Esophagus squamous epithelium (tissue), 5 donors: ENCODE measurements at places on chromosomes 16 and 17. TPM values are rescaled to one million over a fixed set of nuclear protein-coding genes. Genes with fewer than 3 reads are reported as not detected.

DNA sequence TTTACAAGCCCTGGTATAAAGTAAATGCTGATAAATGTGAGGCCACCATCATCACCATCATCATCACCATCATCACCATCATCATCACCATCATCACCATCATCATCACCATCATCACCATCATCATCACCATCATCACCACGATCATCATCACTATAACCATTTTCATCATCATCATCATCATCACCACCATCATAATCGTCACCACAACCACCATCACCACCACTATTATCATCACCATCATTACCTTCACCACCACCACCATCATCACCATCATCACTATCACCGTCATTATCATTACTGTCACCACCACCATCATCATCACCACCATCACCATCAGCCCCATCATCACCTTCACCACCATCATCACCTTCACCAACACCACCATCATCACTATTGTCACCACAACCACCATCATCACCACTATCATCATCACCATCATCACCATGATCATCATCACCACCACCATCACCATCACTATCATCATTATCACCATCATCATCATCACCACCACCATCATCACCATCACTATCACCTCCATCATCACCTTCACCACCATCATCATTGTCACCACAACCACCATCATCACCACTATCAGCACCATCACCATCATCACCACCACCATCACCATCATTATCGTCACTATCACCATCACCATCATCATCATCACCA lies 16.6 kb upstream of the ZNF469 start:
- H3K27ac ChIP-seq: no peak overlapping the region
- H3K4me3 ChIP-seq: no peak overlapping the region
- no peaks in the 10 kb centered on the region for H3K36me3 ChIP-seq
- no peaks in the 10 kb centered on the region for H3K4me1 ChIP-seq

DNA sequence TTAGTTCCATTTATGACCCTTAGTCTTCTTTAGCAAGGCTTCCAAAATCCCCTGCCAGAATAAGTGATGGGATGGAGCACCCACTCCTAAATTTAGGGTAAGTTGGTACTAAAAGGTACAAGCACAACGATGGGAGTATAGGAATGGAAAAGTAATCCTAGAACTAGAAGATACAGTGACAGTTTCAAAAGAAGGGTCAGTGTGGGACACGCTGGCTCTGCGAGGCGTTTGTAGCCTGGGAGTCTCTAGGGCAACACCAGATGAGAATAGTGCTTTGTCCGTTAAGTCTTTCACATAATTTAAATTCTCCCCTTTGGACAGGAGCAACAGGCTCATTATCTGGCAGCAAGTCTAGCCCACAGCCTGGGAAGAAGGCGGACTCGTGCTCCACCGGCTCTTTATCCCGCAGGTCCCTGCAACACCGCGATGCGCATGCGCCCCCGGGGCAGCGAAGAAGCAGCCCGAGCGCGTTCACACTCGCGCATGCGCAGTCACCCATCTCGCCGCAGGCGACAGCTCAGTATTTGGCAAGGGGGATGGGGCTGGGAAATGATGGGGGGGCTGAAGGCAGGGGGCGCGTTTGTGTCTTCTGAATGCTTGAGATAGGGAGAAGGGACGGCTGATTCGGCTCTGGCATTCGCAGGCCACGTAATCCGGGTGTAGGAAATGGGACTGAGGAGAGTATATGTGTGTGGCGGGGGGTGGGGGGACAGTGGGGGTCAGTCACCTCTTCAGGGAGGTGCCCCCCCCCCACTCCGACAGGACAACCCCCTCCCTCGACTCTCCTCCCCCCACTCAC lies 564 bp downstream of the SPOP start:
- peak overlapping the region; percentile 59 for H3K4me3 ChIP-seq
- peaks cover 30% of the 10 kb centered on the region for H3K4me1 ChIP-seq

DNA sequence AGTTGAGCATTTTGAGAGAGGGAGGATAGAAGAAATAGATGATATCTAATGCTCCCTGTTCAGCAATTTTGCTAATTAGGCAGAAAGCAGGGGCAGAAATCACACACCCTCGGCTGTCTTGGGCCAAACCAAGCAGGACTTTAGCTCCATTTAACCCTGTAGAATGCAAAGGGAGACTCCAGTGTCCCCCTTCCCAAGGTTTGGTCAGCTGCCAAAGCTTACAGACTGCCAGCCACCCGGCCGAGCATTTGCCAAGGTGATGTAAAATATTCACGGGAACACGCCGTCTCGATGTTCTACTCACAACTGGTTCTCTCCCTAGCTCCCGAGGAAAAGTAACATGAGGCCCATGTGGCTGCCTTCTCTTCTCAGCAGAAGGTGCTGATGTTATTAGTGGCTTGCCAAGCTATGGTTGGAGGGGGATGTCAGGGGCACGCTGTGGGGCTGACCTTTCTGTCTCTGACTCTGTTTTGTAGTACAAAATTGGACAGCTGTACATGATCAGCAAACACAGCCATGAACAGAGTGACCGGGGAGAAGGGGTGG lies 155.3 kb downstream of the PITPNC1 start:
- no peak overlapping the region for H3K4me3 ChIP-seq
- H3K27ac ChIP-seq: no peak overlapping the region
- H3K4me1 ChIP-seq: peaks cover 2% of the 10 kb centered on the region
- DNase-seq: no peak
- no peaks in the 10 kb centered on the region for H3K27me3 ChIP-seq

DNA sequence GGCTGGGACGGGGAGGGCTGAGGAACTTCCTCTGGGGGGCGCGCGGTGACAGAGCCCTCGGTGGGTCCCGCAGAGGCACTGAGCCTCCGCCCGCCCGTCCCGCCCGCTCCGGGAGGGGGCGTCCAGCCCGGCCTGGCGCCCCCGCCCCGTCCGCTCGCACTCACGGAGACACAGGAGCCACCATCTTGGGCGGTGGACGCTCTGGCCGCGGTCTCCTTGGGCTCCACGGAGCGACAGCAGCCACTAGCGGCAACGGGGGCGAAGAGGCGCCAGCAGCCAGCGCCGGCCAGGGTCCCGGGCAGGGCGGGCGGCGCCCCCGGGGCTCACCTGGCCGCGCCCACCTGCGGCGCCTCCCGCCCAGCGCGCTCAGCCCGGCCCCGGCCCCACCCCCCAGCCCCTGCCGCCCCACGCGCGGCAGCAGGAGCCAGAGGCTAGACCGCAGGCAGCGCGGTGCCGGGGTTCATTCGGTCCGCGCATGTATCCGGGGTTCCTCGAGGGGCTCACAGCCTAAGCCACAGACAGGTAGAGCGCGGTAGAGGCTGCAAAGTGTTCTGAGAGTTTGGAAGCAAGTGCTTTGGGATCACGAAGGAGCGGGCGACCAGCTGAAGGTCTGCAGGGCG lies at the start of gene C17orf113:
Gene C17orf113, minus strand, starts transcription at position 209 of the 620 bp plus-strand sequence. CDS start 7,225 bp downstream, outside the sequence.
- H3K27me3 ChIP-seq: no peaks in the 10 kb centered on the region
- H3K36me3 ChIP-seq: no peaks in the 10 kb centered on the region
- no peak within 1 kb of the TSS for H3K27ac ChIP-seq
- peak within 1 kb of the TSS; percentile 69 for H3K4me3 ChIP-seq

Gene FBXO39
- 1.3 TPM for total RNA-seq

Gene PIMREG
- total RNA-seq: 4.6 TPM

Gene ENPP7
- total RNA-seq: not detected

Gene DPEP3
- total RNA-seq: not detected

DNA sequence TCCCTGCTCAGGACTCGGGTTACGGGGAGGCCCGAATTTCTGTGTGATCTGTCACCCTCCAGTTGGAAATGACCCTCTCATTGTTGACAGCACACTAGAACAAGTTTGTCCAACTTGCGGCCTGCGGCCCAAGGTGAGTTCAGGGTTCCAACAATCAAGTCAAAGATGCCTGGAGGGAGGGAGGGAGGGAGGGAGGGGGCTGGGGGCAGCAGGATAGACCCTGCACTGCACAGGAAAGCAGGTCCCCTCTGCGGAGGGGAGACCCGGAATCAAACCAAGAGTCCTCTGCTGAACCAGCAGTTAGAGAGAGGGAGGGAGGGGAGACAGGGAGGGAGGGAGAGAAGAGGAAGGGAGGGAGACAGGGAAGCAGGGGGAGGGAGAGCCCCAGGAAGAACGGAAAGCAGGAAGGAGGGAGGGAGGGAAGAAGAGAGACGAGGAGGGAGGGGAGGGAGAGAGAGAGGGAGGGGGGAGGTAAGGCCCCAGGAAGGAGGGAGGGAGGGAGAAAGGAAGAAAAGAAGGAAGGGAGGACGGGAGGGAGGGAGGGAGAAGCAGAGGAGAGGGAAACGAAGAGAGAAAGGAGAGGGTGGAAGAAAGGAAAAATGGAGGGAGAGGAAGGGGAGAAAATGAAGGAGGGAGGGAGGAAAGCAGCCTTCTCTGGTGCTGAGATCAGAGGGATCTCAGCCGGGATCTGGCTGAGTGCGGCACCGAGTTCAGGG lies 96.7 kb upstream of the CDH5 start:
- no peaks in the 10 kb centered on the region for H3K36me3 ChIP-seq
- H3K27ac ChIP-seq: peak overlapping the region; percentile 7
- H3K27me3 ChIP-seq: no peaks in the 10 kb centered on the region
- peaks cover 25% of the 10 kb centered on the region for H3K4me1 ChIP-seq

Gene ADAM11
- total RNA-seq: not detected

Gene WFIKKN2
- not detected for total RNA-seq

GRCh38 chr17:77318491-77319210 lies 177.9 kb downstream of the SEC14L1 start:
- no peaks in the 10 kb centered on the region for H3K27me3 ChIP-seq
- no peak for DNase-seq
- H3K36me3 ChIP-seq: no peaks in the 10 kb centered on the region
- H3K27ac ChIP-seq: peak overlapping the region; percentile 94
- peaks cover 88% of the 10 kb centered on the region for H3K4me1 ChIP-seq

GRCh38 chr16:74607962-74608356 lies 1.0 kb upstream of the GLG1 start:
- peaks cover 29% of the 10 kb centered on the region for H3K4me1 ChIP-seq
- DNase-seq: no peak
- H3K4me3 ChIP-seq: no peak overlapping the region
- peak overlapping the region; percentile 96 for H3K27ac ChIP-seq

Gene OTOA
- not detected for total RNA-seq

DNA sequence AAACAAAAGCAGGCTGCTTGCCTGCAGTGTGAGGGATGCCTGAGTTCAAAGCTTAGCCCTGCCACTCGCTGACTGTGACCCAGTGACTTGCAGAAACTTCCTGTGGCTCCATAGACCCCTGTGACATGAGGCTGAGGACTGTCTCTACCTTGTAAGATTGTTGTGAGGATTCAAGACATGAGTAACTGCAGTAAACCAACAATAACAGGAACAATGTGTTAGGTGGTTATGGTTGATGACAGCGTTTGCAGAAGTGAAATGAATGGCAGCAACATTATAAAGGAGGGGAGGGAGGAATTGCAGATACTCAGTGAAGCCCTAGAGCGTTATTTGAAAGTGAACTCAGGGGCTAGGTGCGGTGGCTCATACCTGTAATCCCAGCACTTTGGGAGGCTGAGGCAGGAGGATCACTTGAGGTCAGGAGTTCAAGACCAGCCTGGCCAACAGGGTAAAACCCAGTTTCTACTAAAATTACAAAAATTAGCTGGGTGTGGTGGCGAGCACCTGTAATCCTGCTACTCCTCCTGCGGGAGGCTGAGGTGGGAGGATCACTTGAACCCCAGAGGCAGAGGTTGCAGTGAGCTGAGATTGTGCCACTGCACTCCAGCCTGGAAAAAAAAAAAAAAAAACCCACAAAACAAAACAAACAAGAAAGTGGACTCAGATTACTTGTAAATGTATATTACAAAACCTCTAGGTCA lies 33.5 kb upstream of the EMP2 start:
- H3K27ac ChIP-seq: no peak overlapping the region
- no peak for DNase-seq

DNA sequence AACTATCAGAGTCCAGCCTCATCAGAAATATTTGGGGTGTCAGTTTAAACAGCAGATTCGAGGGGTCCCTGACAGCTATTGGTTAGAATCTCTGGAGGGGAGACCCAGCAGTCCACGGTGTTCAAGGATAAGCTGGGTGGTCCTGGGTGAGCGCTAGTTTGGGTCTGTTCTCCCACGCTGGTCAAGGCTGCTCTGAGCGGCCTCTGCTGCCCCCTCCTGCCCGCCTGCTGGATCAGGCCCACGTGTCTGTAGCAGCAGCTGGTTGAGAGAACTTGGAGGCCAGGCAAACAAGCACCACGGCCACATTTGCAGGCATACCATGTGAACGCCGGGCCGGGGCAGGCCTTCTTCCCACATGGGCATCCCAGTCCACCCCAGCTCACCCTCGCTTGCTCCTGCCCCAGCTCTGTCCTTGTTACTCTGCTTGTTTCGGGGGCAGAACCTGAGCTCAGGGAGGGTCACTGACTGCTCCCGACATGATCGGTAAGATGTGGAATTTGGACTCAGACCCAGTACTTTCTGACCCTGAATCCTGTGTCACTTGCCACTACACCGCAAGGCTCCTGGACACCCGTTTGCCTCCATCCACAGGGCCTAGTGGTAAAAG lies 7.4 kb downstream of the FOXF1 start:
- no peak overlapping the region for H3K4me3 ChIP-seq
- peak overlapping the region; percentile 68 for H3K27ac ChIP-seq
- peaks cover 16% of the 10 kb centered on the region for H3K4me1 ChIP-seq
- H3K27me3 ChIP-seq: peaks cover 3% of the 10 kb centered on the region
- H3K36me3 ChIP-seq: no peaks in the 10 kb centered on the region
- DNase-seq: no peak

DNA sequence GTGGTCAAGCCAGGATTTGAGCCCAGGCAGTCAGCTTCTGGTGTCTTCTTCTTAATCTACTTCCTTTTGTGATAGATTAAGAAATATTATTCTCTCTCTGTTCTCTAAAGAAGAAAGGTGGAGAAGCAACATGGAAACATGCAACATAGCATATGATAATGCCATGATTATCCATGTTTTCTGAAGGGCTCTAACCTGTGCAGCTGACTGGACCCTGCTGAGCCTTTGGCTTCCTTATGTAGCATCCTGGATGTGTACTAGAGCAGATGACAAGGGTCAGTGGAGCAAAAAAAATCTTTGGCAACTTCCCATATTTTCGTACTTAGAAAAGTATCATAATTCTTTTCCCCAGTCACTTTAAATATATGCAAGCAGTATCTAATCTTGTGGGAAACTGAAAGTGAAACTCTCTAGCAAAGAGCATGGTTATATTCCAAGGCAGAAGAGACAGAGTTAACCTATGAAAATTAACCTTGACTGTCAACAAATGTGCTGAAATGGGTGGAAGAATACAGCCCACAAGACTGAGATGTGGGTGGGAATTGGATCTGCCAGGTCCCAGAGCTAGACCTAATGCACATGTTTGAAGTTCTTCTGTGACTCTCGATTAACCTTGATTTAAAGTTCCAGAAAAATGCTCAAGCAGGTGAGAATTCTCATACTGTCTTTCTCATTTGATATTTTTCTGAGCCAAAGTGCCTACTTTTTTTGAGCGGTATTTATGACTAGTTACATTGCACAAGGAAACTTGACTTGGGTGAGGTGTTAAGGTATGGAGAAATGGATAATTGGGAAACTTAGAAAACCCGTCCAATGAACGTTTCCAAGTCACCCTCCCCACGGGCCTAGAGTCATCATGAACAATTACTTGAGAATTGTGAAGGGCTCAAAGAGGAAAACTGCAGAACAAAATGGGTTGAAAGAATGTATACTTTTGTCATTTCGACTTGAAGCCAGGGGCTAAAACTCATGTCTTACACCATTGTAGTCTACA lies 248.6 kb downstream of the FTO start:
- H3K36me3 ChIP-seq: no peaks in the 10 kb centered on the region
- H3K27ac ChIP-seq: no peak overlapping the region
- no peaks in the 10 kb centered on the region for H3K4me1 ChIP-seq
- no peak for DNase-seq
- H3K27me3 ChIP-seq: no peaks in the 10 kb centered on the region
